ENCODE measurements at places on chromosomes 4 and X. TPM values are rescaled to one million over a fixed set of nuclear protein-coding genes. Genes with fewer than 3 reads are reported as not detected.

DNA sequence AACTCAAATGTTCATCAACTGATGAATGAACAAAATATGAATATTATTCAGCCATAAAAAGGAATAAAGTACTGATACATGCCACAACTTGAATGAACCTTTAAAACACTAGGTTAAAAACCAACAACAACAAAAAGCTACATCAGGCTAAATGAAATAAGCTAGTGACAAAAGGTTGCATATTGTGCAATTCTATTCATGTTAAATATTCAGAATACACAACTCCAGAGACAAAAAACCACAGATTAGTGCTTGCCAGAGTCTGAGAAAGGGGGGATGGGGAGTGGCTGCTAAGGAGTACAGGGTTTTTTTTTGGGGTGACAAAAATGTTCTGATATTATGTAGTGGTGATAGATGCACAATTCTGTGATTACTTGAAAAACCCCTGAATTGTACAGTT, 58.5 kb downstream of the HAUS3 start:
- no peak for DNase-seq

DNA sequence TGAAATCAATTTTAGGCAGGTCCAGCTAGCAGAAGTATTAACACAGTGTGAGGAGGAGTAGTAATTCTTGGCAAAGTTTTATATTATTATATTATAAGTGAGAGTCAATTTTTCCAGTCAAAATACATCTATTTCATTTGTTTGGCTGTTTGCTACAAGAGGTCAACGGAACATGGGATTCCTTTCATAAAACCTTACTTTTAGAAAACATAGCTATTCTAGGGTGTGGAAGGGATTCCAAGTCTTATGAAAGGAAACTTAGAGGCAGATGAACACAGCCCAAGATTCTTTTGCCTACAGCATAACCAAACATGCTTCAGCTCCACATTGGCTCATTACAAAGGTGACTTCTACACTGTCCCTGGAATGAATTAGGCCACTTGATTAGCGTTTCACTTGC, 29.9 kb upstream of the PCDH19 start:
- no peak for DNase-seq

DNA sequence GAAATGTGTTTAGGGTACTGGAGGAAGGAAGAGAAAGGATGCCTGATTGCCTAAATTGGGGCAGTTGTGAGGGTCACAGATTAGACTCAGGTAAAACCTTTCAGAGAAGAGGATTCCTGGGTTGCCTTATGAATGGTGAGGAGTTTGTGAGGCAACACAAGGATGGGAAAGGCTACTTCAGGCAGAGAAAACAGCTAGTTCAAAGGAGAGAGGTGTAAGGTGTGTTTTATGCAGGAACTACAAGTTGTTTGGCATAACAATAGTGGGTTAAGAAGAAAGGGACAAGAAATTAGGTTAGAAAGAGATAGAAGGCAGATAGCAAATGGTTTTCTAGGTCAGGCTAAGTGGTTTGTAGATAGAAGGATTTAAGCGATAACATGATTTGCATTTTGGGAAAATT, 75.1 kb upstream of the PGRMC2 start:
- DNase-seq, result no peak

DNA sequence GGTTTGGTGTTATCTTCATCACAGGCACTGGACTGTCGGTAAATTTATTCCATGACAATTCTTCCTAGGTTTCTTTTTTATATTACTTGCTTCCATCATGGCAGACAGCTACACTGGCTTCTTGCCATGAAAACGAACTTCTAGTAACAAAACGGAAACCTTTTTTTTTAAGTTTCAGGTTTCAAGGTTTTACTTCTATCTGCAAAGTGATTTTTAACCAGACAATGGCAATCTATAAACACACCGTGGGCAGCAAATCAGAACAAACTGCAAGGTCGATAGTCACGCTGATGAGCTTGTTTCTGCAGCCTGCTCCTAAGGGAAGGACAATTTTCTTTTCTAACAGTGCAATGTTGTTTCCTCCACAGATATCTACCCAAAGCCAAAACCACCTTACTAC, 29.9 kb downstream of the XG start:
- no peak for DNase-seq

DNA sequence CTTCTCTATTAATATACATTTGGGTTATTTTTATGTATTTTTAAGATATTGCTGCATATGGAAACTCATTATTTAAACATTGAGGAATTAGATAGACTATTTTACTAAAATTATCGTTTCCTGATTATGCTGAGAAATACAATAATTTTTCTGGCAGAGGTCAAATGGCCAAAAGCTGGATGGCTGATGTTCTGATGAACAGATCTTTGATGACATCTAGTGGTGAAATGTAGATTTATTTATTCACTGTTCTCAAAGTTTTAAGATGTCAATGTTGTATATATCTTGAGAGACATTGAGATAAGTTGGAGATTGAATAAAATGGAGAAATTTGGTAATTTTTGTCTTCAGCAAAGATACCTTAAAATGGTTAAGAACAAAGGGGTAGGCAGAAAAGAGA, 96.2 kb downstream of the UGT8 start:
- DNase-seq, result peak; percentile 8

- DNase-seq, result no peak
These were observed 83.3 kb downstream of the SNCA start for GRCh38 chr4:89753601-89754066.

DNA sequence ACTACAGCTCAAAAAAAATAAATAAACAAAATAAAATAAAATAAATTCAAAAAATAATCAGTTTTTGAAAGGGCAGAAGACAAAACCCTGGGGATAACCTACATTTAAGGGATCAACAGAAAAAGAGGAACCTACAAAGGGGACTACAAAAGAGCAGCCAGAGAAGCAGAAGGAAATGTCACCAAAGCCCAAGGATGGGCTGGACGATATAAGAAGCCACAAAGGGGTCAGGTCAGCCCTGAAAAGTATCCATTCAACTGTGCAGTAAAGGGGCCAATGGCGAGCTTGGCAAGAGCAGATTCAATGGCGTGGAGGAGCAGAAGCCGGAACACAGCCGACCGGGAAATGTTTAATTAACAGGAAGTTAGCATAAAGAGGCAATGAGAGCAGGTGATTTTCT, 16.9 kb downstream of the ACOT9 start:
- no peak for DNase-seq

The CPE gene
- total RNA-seq, result not detected

The BMX gene
- not detected for total RNA-seq

The ADGRG2 gene
- not detected for total RNA-seq

The CCNB3 gene
- 0.09 TPM for total RNA-seq
